ENCODE measurements at places on chromosomes 2 and 18.
A peak's percentile ranks its signal among the peaks of the same experiment; 100 is the strongest.

DNA sequence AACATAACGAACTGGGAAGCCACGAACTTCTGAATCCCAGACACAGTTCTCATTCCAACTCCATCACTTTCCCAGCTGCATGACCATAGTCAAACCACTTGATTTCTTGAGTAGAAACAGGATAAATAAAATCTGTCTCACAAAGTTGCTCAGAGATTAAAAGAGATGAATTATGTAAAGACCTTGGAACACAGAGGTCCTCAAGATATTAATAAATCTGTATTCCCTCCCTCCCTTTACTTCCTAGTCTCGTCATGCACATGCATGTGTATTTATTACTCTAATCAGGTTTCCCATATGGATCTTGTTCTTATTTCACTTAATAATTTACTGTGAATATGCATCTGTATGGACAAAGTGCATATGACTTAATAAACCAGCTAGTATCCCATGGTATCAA, 21.1 kb upstream of the CSRNP3 start:
- no peak for DNase-seq

DNA sequence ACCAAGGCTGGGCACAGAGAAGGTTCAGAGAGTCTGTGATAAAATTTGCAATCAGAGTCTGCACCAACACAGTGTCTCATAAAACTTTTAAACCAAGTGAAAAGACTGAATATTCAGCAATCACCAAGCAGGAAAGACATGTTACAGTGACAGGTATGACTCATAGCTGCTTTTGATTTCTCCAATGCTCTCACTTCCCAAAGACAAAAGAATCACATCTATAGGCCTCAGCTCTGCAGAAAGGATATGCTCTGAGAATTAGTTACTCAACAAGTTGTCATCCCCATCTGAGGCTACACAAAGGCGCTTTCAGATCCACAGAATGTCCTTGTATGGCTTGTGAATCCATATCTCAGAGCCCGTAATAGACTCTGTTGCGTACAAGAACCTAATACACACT, 92.5 kb downstream of the KCNF1 start:
- no peak for DNase-seq

DNA sequence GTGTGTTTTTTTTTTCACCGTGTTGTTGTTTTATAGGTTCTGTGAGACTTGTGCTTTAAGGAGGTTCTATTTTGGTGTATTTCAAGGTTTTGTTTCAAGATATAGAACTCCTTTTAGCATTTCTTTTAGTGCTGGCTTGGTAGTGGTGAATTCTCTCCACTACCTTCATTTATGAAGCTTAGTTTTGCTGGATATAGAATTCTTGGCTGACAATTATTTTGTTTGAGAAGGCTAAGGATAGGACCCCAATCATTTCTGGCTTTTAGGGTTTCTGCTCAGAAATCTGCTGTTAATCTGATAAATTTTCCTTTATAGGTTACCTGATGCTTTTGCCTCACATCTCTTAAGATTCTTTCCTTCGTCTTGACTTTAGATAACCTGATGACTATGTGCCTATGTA, 66.8 kb downstream of the MSTN start:
- no peak for DNase-seq

- no peak for DNase-seq
Measured at GRCh38 chr18:55343396-55344073, 244.5 kb downstream of the TCF4 start.

GRCh38 chr2:201149064-201149820, 33.3 kb downstream of the CFLAR start:
- no peak for DNase-seq

- no peak for DNase-seq
Measured at GRCh38 chr2:70450641-70451250, 102.9 kb downstream of the TGFA start.

DNA sequence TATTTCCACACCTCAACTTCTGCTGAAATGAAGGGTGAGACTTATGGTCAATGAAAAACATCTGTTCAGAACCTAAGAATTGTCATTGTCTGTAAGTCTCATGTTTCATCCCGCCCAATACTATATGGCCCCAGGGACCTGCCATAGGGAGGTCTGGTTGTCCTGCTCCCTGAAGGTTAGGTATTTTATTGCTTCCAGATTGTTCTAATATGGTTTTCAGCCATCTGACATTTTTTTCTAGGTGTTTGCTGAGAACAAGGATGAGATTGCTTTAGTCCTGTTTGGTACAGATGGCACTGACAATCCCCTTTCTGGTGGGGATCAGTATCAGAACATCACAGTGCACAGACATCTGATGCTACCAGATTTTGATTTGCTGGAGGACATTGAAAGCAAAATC, 7.3 kb downstream of the XRCC5 start:
- no peak for DNase-seq

DNA sequence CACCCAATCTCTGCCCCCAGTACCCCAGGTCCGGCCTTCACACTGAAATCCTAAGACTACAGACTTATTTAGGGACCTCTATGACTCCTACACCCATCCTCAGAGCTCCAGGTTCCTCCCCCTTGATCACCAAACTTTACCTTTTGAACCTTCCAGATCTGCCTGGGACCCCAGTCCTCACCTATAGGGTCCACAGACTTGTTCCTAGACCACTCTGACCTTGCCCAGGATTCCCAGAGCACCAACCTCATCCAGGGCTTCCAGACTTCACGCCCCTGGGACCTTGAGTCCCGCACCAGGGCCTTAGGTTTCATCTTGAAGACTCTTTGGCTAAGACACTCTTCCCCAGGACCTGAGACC, 462 bp downstream of the CHCHD5 start:
- no peak for DNase-seq

DNA sequence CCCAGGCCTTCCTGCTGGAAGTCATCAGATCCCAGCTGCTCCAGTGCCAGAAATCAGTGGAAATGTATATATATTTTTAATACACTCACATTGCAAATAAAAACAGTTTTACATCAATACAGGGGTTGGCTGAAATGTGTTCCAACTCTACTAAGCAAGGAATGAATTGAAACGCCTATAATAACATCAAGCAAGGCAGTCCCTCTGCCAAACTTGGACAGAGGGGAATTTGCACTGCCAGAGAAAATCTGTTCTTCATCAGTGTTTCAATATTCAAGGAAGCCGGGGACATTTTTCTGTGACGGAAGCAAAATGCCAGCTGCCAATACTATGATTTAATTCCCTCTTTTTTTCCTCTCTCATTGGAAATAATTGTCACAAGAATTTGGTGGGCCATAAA, 335.3 kb downstream of the TNS1 start:
- DNase-seq = no peak

- no peak for DNase-seq
Measured at GRCh38 chr2:233011702-233012131, 1.3 kb downstream of the NGEF start.

DNA sequence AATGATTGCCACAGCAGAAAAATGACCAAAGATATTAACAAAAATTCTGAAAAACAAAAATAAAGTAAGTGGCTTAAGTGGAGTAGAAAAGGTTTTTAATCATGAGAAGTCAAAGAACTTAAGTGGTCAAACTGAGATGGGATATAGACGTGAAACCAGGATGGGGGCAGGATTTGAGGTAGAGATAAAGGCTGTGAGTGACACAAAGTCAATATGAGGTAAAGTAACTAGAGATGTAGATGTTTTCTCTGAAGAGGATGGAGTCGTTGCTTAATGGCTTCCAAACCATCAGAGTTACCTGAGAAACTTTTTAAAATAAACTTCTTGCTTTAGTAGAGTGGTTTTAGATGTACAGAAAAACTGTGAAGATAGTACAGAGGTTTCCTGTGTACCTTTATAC, 21.2 kb downstream of the ANKRD12 start:
- DNase-seq = no peak

GRCh38 chr18:66344227-66344626, 259.7 kb downstream of the CDH19 start:
- no peak for DNase-seq

GRCh38 chr2:196566961-196567666, 72.4 kb upstream of the CCDC150 start:
- no peak for DNase-seq

- no peak for DNase-seq
Measured at GRCh38 chr2:116264872-116265271, 1549.6 kb upstream of the DDX18 start.

DNA sequence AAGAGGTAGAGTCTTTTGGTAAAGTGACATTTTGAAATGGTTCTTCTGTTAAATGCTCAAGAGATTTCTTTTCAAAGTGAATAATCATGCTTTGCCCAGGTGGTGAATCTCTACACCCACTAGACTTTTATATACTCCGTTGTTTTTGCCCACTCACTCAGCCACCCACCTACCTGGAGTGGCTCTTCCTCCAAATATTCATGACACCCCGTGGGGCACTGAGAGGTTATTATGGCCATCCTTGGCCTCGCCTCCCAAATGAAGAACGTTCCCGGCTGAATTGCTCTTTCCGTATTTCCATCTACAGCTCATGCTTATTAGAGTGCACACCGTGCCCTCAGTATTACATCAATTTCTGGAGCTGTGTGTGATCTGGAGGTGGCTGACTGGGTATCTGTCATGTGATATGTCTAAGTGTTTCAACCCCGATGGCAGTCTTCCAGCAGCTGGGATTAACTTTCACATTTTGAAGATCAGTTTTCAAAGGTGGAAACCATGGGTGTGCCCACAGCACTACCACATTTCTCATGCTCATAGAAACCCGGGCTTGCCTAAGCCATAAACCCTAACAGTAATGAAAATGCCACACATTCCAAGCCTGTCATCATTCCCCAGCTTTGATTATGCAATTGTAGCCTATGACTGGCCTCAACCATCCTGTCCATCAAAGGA, 406.6 kb upstream of the MMADHC start:
- DNase-seq = no peak

DNA sequence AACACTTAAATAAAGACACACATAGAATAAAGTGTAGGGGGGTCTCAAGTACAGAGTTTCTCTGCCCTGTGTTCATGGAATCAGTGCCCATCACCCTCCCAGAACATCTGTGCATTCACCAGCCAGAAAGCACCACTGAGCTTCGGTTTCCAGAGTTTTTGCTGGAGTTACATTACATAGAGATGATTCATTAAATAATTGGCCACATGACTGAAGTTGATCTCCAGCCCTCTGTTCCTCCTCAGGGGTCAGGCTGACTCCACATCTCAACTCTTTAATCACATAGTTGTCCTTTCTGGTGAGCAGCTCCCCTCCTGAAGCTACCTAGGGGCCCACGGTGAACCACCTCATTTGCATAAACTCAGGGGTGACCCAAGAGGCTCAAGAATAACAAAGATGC, 129.8 kb downstream of the METTL4 start:
- no peak for DNase-seq

DNA sequence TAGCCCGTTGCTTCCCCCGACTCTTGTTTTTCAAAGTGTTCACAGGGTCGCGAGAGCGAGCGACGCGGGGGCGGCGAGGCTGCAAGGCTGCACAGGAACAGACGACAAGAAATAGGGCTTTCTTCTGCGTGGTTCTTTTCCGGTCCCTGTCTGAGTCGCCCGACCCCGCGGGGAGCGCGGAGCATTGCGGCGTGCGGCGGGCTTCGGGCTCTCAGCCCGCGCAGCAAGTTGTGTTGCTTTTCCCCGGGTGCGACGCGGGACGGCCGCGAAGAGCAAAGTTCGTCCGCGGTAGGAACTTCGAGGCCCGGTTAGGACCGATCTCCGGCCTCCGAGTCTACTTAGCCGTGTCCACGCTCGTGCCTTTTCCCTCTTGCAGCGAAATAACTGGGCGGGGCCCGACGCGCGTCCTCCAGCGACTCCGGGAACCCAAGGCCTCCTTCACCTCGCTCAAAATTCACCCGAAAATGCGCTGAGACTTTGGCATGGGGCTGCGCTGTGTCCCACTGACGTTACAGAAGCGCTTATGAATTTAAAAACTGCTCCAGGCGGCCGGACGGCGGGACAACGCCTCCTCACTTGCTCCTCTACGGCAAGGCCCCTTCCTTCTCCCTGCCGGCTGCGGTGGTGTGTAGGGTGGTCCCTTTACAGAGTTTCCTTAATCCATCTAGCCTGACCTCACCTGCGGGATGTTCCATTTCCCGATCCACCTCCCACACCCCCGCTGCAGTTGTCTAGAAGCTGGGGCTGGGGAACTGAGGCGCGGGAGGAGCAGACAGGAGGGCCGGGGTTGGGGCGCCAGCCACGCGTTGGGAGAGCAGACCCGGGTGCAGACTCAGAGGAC, 1.5 kb upstream of the BCL2L11 start:
- no peak for DNase-seq

GRCh38 chr2:19171409-19171808, 187.0 kb downstream of the OSR1 start:
- DNase-seq = no peak

GRCh38 chr2:63056107-63057050, 5.7 kb downstream of the OTX1 start:
- DNase-seq = no peak

GRCh38 chr2:16861111-16861510, 195.5 kb upstream of the CYRIA start:
- DNase-seq = no peak

GRCh38 chr2:42959234-42960001, 167.0 kb upstream of the HAAO start:
- DNase-seq = no peak

- DNase-seq = no peak
Measured at GRCh38 chr2:37378411-37378810, 34.0 kb downstream of the QPCT start.

GRCh38 chr2:26934335-26934724, 36.1 kb upstream of the MAPRE3 start:
- no peak for DNase-seq

- DNase-seq = no peak
Measured at GRCh38 chr2:47767497-47767844, 15.5 kb upstream of the MSH6 start.

GRCh38 chr2:33302348-33302747, 174.1 kb upstream of the RASGRP3 start:
- no peak for DNase-seq

DNA sequence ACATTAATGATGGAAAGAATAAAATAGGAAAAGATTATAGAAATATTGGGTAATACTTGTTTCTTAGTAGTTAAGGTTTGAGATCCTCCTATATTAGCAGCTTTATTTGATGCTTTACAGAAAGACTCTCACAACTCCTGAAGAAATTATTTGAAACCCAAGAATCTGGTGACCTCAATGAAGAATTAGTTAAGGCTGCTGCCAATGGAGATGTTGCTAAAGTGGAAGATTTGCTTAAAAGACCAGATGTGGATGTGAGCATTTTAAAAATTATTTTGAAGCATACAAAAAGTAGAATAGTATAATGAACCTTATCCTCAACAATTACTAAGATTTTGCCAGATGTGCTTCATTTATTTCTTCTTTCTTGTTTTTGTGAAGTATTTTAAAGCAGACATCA, 59.1 kb downstream of the MIB1 start:
- DNase-seq = no peak

DNA sequence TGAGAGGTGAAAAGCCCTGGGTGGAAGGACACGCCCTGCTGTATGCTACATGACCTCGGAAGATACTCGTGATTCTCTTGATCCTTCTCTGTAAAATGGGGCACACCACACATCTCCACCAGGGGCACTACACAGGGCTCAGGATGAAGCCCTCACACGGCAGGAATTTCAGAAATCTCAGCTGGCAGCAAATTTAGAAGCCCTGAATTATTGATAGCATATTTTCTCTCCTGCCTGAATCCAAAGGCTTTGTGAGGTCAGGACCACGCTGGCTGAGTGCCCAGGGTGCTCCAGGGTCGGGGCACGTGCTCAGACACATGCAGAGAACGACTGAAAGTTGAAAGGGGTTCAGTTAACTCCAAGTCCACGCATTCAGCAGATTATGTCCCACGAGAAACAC, 42.1 kb upstream of the GALR1 start:
- peak; percentile 23 for DNase-seq

GRCh38 chr2:169365029-169365480, 2.7 kb upstream of the LRP2 start:
- no peak for DNase-seq

Data from stimulated activated CD8-positive, alpha-beta memory T cell treated with anti-CD3 and anti-CD28 coated beads, Interleukin-7, amount 100 ng/mL, for 1 hour (primary cell).